Esophagus muscularis mucosa (tissue), 4 donors: ENCODE measurements at places on chromosomes 12 and 14. TPM values are rescaled to one million over a fixed set of nuclear protein-coding genes. Genes with fewer than 3 reads are reported as not detected.

The EIF2B1 gene
- total RNA-seq, result 97.2 TPM

The ARG2 gene
- total RNA-seq, result 15.1 TPM

The C14orf39 gene
- 3.7 TPM for total RNA-seq

DNA sequence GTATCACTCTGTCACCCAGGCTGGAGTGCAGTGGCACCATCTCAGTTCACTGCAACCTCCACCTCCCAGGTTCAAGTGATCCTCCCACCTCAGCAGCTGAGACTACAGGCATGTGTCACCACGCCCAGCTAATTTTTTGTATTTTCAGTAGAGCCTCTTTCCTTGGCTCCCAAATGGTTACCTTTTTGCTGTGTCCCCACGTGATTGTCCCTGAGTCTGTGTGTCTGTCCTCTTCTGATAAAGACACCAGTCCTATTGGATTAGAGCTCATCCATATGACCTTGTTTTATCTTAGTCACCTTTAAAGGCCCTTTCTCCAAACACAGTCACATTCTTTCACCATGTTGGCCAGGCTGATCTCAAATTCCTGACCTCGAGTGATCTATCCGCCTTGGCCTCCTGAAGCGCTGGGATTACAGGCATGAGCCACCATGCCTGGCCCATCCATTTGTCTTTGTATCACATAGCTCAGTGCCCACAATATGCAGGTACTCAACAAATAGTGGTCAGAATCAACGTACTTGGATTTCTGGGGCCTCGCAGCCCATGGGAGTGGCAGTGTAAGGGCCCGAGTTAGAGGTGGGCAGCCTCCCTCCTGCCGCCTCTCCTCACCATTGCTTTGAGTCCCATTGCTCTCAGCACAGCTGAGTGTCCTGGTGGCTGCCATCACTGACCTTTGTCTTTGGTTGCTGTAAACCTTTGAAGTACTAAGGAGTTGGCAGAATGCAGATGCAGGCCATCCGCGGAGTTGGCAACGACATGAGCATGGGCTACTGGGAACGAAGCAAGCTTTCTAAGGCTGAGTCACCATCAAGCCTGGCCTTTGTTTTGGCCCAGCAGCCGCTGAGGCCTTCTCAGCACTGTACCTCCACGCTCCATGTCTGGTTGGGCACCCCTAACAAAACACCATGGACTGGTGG, 9.3 kb downstream of the TPCN1 start:
- no peak overlapping the region for H3K4me3 ChIP-seq
- H3K27ac ChIP-seq, result no peak overlapping the region
- peaks cover 51% of the 10 kb centered on the region for H3K4me1 ChIP-seq
- H3K27me3 ChIP-seq, result no peaks in the 10 kb centered on the region
- H3K36me3 ChIP-seq, result peaks cover 7% of the 10 kb centered on the region

GRCh38 chr12:4030929-4031702, 157.9 kb upstream of the PARP11 start:
- peaks cover 14% of the 10 kb centered on the region for H3K4me1 ChIP-seq
- H3K36me3 ChIP-seq, result no peaks in the 10 kb centered on the region
- H3K27ac ChIP-seq, result peak overlapping the region; percentile 91
- peak overlapping the region; percentile 60 for H3K4me3 ChIP-seq
- peak; percentile 96 for DNase-seq

DNA sequence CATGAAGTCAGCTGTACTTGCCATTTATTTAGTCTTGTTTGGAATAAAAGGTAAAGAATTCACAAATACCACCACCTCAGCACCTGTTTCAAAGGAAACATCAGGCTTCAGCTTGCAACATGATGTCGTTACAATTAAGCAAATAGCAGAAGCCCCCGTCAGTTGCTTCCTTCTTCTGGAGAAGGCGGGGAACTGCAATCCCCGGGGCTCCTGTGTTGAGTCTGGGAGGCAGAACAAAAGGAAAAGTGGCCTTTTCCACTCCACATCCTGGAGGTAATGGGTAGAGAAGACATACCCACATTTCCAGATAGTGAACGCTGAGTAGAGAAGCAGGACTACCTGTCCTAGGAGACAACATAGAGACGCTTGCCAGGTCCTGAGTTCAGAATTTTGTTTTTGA, 92.8 kb downstream of the DNAH10 start:
- no peak for DNase-seq
- no peaks in the 10 kb centered on the region for H3K36me3 ChIP-seq
- H3K27me3 ChIP-seq, result no peaks in the 10 kb centered on the region
- no peak overlapping the region for H3K27ac ChIP-seq
- no peaks in the 10 kb centered on the region for H3K4me1 ChIP-seq
- no peak overlapping the region for H3K4me3 ChIP-seq

GRCh38 chr14:31613188-31613587, 52.0 kb downstream of the NUBPL start:
- no peak overlapping the region for H3K27ac ChIP-seq
- no peak for DNase-seq
- no peak overlapping the region for H3K4me3 ChIP-seq
- no peaks in the 10 kb centered on the region for H3K4me1 ChIP-seq
- no peaks in the 10 kb centered on the region for H3K27me3 ChIP-seq
- no peaks in the 10 kb centered on the region for H3K36me3 ChIP-seq

GRCh38 chr12:11833174-11833895, 183.9 kb downstream of the ETV6 start:
- H3K27me3 ChIP-seq, result no peaks in the 10 kb centered on the region
- peak overlapping the region; percentile 22 for H3K27ac ChIP-seq
- no peak for DNase-seq
- peaks cover 92% of the 10 kb centered on the region for H3K4me1 ChIP-seq

GRCh38 chr12:3636328-3636727, 116.6 kb downstream of the CRACR2A start:
- H3K4me3 ChIP-seq, result no peak overlapping the region
- no peaks in the 10 kb centered on the region for H3K27me3 ChIP-seq
- no peak for DNase-seq
- H3K36me3 ChIP-seq, result peaks cover 5% of the 10 kb centered on the region
- H3K27ac ChIP-seq, result no peak overlapping the region
